ENCODE measurements at places on chromosomes 7 and 10. TPM values are rescaled to one million over a fixed set of nuclear protein-coding genes. Genes with fewer than 3 reads are reported as not detected.

GRCh38 chr7:146960773-146961391, 844.3 kb downstream of the CNTNAP2 start:
- DNase-seq, result no peak

GRCh38 chr7:43318188-43318770, 205.8 kb downstream of the HECW1 start:
- DNase-seq, result no peak

VGF gene
- 0.19 TPM for total RNA-seq

GRCh38 chr7:16465469-16466361, at the start of gene SOSTDC1:
SOSTDC1 (minus strand) TSS chr7:16465738; CDS start chr7:16465668, 70 bp downstream.
- DNase-seq, result no peak

DMBT1 gene
- not detected for total RNA-seq

- DNase-seq, result no peak
Measured at GRCh38 chr7:123220396-123220795, 20.6 kb upstream of the SLC13A1 start.

CTAGE4 gene
- 5.9 TPM for total RNA-seq

DNA sequence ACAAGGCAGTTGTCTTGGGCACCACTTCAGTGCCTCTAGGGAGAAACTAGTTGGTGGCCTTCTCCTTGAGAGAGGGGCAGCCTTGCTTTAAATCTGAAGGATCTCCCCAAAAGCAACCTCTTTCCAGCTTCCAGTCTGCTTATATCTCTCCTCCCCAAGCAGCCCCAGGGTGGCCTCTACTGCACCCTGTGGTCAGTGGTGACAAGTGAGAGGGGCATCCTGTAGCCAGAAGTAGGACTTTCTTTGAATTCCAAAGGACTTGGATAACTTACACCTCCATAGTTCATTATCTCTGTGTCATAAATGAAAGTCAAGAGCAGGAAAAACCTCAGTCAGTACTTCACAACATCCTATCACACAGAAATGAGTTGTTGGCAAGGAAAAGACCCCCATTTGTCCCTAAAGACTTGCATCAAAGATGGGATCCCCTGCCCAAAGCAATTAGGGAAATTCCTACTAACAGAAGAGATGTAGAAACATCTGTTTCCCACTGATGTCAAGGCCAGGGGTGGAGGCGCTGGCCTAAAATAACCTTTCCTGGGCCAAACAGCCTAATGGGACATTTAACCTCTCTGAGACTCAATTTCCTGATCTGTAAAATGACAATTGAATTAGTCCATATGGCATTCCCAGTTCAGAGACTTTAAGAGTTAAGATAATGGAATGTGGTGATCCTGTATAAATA, 44.0 kb upstream of the ANKRD1 start:
- DNase-seq, result no peak

GRCh38 chr7:50957431-50957830, 174.7 kb upstream of the GRB10 start:
- DNase-seq, result no peak

- DNase-seq, result peak; percentile 56
Measured at GRCh38 chr10:34791947-34792346, 23.1 kb downstream of the PARD3 start.

DNA sequence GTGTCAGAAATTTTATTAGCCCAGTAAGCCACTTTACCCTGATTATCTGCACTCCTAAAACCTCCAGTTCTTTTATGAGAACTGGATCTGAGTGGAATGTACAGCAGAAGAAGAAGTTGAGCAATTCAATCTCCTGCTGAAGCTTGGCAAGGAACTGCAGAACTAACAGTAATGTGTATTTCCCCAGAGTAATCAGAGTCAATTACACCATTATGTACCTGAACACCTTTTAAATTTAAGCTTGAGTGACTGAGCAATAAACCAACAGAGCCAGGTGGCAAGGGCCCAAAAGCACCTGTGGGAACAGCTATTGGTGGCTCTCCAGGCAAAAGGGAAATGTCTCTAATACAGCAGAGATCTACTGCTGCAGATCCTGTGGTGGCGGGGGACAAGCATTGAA, 40.1 kb upstream of the AKR1C2 start:
- no peak for DNase-seq

DNA sequence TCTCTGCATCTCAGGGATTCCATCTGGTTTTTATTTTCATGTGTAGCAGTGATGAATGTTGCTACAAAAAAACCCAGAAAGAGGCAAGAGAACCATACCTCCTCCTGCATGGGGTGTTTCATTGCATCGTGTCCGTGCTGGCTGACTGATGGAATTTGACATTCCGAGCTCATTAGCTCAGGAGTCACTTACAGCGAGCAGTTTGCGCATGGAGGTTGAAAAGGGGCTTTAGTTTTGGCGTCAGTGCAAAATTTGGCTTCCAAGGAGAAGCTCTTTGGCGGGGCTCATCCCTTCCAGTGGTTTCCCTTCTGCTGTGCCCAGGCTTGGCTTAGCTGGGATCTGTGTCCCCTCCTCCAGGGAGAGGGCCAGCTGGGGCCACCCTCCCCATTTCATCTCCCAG, 25.8 kb downstream of the EMX2 start:
- no peak for DNase-seq

MAGI2 gene
- total RNA-seq, result 12.9 TPM

EEPD1 gene
- 17.8 TPM for total RNA-seq

MYL10 gene
- not detected for total RNA-seq

DNA sequence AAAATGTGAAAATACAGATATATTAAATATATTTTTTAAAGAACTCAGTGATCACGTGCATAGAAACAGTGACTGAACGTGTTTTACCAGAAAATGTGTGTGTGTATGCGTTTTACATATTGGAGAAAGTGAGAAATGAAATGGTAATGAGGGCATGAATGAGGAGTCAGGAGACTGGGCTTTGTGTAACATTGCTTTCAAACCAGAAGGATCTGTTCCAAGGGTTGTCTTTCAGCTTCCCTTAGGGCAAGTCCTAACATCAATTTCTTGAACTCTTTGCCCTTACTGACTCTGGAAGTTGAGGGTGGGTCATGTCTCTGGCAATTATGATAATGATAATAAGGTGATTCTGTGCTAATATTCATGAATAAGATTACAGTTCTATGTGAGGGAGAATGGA, 557.3 kb downstream of the PHTF2 start:
- no peak for DNase-seq

DNA sequence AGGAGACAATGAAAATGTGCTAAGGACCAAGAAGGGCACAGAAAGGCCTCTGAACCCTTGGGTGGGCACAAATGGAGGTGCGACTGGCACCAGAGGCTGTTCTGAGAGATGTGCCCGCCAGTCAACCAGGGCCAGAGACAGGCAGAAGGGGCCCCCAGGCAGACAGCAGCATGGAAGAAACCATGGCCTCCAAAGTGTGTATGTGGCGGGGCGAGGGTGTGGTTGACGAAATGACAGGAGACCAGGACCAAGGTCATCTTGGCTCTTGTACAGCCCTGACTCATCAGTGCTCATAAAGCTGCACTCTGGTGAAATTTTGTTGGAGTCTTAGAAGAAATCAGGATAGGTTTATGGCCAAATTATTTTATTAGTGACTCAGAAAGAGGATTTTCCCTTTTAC, 4.0 kb upstream of the MRPS24 start:
- no peak for DNase-seq

GIMAP6 gene
- 181 TPM for total RNA-seq

SLC16A12 gene
- 0.13 TPM for total RNA-seq

GRCh38 chr10:116007256-116007891, 265.6 kb downstream of the GFRA1 start:
- no peak for DNase-seq

- DNase-seq, result no peak
Measured at GRCh38 chr10:93420944-93421825, 60.9 kb downstream of the MYOF start.

- no peak for DNase-seq
Measured at GRCh38 chr10:28822719-28823464, 145.6 kb downstream of the BAMBI start.

GRCh38 chr7:79361214-79361613, 92.3 kb downstream of the MAGI2 start:
- DNase-seq, result no peak

CAMK2G gene
- 47.5 TPM for total RNA-seq

GRCh38 chr10:70742537-70743429, 42.4 kb downstream of the TBATA start:
- DNase-seq, result peak; percentile 72

DNA sequence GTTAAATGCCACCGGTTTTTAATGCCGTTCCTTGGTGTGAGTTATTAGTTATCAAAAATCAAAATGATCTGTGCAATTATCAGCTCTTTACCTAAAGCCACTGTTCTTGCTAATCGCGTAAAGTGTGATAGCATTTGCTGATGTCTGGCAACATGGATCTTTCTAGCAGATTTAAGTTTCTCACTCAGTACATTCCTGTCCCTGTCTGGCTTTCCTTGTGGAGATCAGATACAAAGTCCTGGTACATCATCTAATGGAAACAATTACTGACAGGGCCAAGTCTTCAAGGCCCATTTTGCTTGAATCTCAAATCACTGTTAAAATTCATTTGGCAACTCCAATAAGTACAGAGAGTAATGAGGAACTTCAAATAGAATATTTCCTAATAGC, 755.7 kb downstream of the AUTS2 start:
- DNase-seq, result no peak

DNA sequence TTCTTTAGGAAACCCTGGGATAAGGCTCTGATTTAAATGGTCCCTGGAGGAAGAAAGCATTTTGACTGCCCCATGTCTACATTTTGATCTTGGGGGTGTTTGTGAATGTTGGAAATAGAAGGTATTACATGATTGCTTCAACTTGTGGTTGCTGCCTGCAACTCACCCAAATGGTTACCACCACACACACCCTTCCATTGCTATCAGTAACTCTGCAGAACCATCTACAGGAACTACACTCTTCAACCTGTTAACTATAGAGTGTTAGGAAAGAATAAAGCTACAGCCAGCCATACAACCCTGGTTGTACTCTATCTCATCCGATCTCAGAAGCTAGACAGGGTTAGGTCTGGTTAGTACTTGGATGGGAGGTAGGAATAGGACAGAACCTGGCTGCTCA, 71.2 kb downstream of the APBB1IP start:
- DNase-seq, result no peak

GRCh38 chr7:148116195-148116594, 474.4 kb upstream of the C7orf33 start:
- DNase-seq, result no peak

- DNase-seq, result no peak
Measured at GRCh38 chr10:117626228-117626627, 83.7 kb downstream of the EMX2 start.

SYT15 gene
- total RNA-seq, result 8.4 TPM

PTN gene
- 5.2 TPM for total RNA-seq

DNA sequence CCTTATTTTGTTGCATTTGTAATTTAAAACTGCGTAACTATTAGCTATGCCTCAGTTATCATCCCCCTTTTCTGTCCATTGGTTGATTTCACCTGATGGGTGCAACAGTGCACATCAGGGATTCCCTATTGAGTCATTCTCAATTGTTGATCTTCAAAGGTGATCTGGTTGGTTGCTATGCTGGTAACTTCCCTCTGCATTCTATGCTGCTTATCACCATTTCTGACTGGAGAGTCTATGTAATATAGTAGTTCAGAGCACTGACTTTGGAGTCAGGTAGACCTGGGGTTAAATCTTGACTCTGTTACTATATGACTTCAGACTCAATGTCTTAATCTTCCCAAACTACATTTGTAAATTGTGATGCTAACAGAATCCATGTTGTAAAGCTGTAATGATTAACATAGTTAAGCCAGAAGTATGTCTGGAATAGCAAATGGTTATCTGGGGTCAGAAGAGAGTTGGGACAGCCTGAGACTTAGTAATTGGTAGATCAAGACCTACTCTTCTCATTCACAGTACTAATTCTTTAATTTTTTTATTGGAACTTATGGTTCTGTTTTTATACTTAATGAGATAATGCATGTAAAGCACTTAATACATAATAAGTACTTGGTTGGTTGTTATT, 38.1 kb downstream of the EXOC6 start:
- no peak for DNase-seq

EVX1 gene
- not detected for total RNA-seq

GRCh38 chr10:86709396-86710185, 41.3 kb downstream of the LDB3 start:
- DNase-seq, result peak; percentile 78

- no peak for DNase-seq
Measured at GRCh38 chr7:34162027-34162565, 256.8 kb downstream of the BMPER start.

SPDYE8 gene
- total RNA-seq, result not detected

- peak; percentile 89 for DNase-seq
Measured at GRCh38 chr7:47945261-47946015, 2.8 kb downstream of the PKD1L1 start.

NUTM2B gene
- total RNA-seq, result 0.33 TPM

GRCh38 chr10:132347211-132347930, 15.4 kb downstream of the LRRC27 start:
- DNase-seq, result peak; percentile 56

- DNase-seq, result no peak
Measured at GRCh38 chr10:85946713-85947326, 419.8 kb downstream of the GRID1 start.

GJD4 gene
- total RNA-seq, result not detected

CACNA2D1 gene
- 18.2 TPM for total RNA-seq

DNA sequence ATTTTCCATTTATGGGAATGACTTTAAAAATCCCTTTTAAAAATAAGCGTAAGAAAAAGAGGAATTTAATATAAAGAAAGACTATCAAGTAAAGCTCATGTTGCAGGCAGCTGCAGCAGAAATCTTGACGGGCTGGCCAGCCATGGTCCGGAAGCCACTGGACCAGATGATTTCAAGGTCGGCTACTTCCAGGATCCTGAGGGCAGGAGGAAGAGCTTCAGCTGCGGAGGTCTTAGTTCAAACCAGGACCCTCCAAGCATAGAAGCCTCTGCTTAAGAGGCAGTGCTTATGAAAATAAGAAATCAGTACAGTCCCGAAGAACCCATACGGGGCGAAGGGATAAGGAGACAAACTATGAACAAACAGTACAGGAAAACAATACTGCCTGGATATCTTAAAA, 220.2 kb upstream of the CELF2 start:
- DNase-seq, result no peak

DNA sequence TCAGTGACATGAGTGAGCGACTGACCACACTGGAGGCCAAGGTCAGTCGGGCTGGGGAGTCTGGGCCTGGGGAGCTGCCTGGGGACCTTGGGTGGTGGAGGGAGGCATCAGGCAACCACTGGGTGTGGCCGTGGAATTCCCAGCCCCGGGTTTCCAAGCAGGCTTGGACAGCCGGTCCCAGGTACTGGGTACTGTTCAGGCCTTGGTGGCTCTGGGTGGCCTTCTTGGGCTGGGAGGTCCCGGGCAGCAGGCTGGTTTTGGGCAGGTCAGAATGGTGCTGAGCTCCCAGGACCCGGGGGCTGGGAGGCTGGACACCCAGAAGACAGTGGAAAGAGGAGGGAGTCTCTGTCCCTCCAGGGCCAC, 96.0 kb downstream of the MYL10 start:
- no peak for DNase-seq

CHCHD1 gene
- total RNA-seq, result 31.6 TPM

PTPRN2 gene
- total RNA-seq, result 18.2 TPM

STAMBPL1 gene
- 27.8 TPM for total RNA-seq

DNA sequence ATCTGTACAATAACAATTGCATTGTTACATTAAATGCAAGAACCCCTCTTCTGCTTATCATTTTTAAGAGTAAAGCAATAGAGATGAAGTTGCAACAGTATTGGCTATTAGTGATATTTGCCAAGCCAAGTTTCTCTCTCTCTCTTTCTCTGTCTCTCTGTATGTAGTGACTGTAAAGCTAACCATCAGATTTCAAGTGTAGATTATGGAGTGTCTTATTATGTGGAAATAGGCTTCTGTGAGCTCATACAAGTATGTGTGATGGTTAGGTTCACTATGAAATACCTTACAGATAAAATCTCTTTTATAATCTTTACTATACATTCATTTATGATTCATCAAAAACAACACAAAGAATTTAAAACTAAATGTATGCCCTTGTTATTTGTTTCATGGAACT, 28.6 kb upstream of the NRP1 start:
- no peak for DNase-seq

OPALIN gene
- total RNA-seq, result not detected
